MM.1S (cell line): ENCODE measurements at places on chromosomes 6 and 20.

- no peak overlapping the region for H3K4me3 ChIP-seq
- H3K4me1 ChIP-seq = no peaks in the 10 kb centered on the region
- H3K36me3 ChIP-seq = no peaks in the 10 kb centered on the region
- 0 out of 2 replicates have a peak, but pooled peaks cover 10% of the 10 kb centered on the region for H3K27me3 ChIP-seq
- DNase-seq = no peak
These were observed 25.7 kb downstream of the MUC22 start for GRCh38 chr6:31035862-31036497.

DNA sequence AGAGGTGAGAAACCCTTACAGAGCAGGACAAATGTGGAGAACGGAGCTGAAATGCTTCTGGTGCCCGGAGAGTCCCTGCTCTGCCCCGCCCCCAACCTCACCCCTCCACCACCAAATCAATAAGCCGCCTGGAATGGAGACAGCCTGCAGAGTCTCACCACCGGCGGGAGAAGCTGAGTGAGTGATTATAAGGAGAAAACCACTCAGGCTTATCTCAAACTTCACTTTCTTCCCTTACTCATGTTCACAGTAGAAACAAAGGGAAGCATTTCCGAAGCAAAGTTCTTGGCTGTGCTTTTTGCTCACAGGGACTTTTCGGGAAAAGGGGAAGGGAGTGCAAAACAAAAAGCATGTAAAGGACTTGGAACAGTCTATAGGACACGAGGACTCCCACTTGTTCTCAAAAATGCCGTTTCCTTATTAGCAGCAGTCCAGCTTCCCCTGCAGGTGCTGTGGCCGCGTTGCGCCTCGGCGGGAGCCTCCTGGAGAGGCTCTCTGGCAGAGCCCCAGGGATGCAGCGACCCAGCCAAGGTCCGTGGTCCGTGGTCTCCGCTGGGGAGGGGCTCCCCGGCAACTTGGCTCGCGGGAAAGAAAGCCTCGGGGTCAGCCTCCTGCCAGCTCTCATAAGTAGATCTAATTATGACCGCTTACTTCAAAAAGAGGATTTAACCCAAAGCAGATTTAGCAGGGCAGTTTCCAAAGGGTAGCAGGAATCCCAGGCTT, 64.8 kb upstream of the TMEM30A start:
- no peaks in the 10 kb centered on the region for H3K4me1 ChIP-seq
- no peak for DNase-seq
- no peaks in the 10 kb centered on the region for H3K36me3 ChIP-seq

GRCh38 chr6:34819571-34820480, 27.9 kb downstream of the BLTP3A start:
- no peaks in the 10 kb centered on the region for H3K27me3 ChIP-seq
- H3K36me3 ChIP-seq = no peaks in the 10 kb centered on the region
- DNase-seq = no peak
- H3K4me1 ChIP-seq = no peaks in the 10 kb centered on the region

DNA sequence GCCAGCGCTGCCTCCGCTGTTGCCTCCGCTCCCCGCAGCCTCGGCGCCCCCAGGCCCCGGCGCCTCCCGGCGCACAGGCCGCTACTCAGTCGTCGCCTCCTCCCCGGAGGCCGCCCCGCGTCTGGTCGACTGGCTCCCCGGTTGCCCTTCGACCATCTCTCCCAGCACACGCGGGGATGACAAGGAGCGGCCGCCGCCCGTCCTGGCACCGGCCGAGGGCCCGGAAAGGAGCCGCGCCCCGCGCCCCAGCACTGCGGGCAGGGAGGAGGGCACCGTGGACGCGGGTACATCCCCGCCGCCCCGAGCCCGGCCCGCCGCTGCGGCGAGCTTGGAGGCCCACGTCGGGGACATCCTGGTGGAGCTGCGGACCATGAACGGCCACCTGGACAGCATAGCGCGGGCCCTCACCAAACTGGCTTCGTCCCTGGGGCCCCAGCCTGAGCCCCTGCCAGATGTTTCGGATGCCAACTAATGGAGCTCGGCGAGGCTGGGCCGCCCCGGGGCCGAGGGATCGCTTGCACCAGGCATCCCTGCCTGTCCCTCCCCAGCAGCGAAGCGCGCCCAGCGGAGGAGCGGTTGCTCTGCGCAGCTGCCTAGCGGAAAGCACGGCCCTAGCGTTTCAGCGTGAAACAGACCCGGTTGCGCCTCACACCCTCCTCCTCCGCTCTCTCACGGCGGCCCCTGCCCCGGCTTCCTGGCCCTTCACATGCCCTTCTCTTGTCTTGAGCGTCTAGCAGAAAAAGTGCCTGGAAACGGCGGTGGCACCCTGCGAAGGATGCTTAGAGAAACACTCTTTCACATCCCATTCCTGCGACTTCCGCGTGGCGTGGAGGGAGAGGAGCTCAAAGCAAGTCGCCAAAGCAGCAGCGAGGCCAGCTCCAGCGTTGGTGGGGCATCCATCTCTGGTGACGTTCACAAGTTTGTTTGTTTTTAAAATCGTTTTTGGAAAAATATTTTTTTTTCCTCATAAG, 285.8 kb upstream of the SUPT3H start:
- DNase-seq = no peak
- no peaks in the 10 kb centered on the region for H3K36me3 ChIP-seq
- no peak overlapping the region for H3K27ac ChIP-seq
- no peaks in the 10 kb centered on the region for H3K27me3 ChIP-seq

DNA sequence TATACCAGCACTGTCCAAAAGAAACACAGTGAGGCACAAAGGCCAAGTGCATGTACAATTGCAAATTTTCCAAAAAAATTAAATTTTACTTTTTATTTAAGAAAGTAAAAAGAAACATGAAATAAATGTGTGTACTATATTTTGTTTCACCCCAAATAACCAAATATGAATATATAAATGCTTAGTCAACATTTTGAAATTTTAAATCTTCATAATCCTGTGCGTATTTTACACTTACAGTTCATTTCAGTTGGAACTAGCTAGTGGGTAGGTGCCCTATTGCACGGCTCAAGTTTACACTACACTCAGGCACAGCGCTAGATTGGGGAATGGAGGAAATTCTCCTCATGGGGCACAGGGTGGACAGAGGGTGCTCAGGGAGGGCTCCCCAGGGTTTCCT, 18.0 kb upstream of the BTN3A3 start:
- no peak for DNase-seq
- H3K27ac ChIP-seq = no peak overlapping the region
- peaks cover 10% of the 10 kb centered on the region for H3K4me1 ChIP-seq
- H3K4me3 ChIP-seq = peak overlapping the region; percentile 87
- H3K36me3 ChIP-seq = no peaks in the 10 kb centered on the region

DNA sequence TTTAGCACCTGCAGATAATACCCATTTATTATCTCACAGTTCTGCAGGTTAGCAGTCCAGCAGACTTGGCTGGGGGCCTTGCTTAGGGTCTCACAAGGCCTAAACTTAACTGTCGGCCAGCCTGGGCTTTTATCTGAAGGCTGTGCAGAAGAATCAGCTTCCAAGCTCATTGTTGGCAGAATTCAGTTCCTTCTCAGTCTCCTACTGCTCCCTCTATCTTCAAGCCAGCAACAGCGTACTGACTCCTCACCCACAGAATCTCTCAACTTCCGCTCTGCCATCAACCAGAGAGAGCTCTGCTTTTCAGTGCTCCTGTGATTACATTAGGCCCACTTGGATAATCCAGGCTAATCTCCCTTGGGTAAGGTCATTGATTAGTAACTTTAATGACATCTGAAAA, 30.2 kb upstream of the NHSL1 start:
- DNase-seq = no peak
- H3K27ac ChIP-seq = no peak overlapping the region
- H3K4me3 ChIP-seq = no peak overlapping the region
- H3K4me1 ChIP-seq = no peaks in the 10 kb centered on the region
- no peaks in the 10 kb centered on the region for H3K36me3 ChIP-seq

DNA sequence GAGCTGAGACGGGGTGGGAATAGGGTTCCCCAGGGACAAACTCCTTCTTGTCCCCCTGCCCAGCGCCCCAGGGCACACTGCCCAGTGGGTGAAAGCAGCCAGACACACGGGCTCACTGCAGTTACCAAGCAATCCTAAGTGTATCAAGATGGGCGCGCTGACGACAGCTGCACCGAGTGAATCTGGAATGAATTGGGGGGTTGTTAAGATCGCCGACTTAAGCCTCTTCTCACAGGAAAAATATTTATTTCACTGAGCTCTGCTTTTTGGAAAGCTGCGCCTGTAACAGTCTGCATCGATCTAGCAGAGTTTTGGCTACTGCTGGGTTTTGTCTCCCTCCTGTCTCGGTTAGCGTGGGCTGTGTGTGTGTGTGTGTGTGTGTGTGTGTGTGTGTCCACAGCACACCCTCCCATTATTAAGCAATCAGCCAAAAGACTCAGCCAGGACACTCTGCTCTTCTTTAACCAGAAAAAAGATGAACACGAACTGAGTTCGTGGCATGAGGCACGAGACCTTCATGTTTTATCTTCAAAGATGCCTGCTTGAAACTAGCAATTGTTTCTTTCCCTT, 35.9 kb downstream of the RIPOR3 start:
- H3K27ac ChIP-seq = no peak overlapping the region
- DNase-seq = no peak
- no peaks in the 10 kb centered on the region for H3K27me3 ChIP-seq
- no peaks in the 10 kb centered on the region for H3K4me1 ChIP-seq
- H3K4me3 ChIP-seq = no peak overlapping the region

- H3K36me3 ChIP-seq = no peaks in the 10 kb centered on the region
- no peaks in the 10 kb centered on the region for H3K4me1 ChIP-seq
- no peak overlapping the region for H3K4me3 ChIP-seq
- no peaks in the 10 kb centered on the region for H3K27me3 ChIP-seq
- H3K27ac ChIP-seq = no peak overlapping the region
These were observed 45.4 kb downstream of the MYH7B start for GRCh38 chr20:35000922-35001595.

DNA sequence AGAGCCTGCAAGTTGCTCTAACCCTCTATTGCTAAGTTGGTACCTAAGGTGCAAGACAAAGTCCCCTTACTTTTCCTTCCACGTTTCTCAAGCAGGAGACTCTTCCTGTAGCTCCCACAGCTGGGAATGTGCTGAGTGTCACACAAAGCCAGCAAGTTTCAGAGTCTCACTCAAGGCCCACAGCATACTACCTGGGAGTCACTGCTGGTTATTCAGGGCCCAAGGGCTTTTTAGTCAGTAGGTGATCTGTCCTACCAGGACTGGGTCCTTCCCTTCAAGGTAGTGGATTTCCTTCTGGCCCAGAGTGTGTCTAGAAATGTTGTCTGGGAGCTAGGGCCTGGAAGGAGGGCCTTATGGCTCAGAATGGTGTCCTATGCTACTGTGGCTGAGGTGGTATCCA, 261.9 kb upstream of the CITED2 start:
- H3K4me1 ChIP-seq = peaks cover 11% of the 10 kb centered on the region
- no peak overlapping the region for H3K4me3 ChIP-seq
- H3K27me3 ChIP-seq = no peaks in the 10 kb centered on the region
- no peaks in the 10 kb centered on the region for H3K36me3 ChIP-seq
- no peak overlapping the region for H3K27ac ChIP-seq

DNA sequence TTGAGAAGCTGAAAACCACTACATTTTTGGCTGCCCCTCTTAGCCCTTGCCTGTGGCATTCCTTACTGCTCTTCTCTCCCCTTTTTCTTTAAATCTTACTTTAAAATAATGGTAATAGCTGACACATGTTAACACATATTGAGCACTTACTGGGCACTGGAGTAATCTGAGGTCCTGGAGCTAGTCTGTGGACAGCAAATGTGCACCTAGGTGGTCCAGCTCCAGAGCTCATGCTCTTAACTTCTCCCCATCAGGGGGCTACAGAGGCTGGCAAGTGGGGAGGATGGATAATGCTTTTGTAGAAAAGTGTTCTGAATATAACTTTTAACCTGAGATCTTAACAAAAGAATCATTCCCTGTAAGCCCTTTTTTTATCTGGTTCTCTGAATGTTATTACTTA, 74.8 kb downstream of the ADGRB3 start:
- no peaks in the 10 kb centered on the region for H3K36me3 ChIP-seq
- no peak for DNase-seq
- H3K27ac ChIP-seq = no peak overlapping the region

DNA sequence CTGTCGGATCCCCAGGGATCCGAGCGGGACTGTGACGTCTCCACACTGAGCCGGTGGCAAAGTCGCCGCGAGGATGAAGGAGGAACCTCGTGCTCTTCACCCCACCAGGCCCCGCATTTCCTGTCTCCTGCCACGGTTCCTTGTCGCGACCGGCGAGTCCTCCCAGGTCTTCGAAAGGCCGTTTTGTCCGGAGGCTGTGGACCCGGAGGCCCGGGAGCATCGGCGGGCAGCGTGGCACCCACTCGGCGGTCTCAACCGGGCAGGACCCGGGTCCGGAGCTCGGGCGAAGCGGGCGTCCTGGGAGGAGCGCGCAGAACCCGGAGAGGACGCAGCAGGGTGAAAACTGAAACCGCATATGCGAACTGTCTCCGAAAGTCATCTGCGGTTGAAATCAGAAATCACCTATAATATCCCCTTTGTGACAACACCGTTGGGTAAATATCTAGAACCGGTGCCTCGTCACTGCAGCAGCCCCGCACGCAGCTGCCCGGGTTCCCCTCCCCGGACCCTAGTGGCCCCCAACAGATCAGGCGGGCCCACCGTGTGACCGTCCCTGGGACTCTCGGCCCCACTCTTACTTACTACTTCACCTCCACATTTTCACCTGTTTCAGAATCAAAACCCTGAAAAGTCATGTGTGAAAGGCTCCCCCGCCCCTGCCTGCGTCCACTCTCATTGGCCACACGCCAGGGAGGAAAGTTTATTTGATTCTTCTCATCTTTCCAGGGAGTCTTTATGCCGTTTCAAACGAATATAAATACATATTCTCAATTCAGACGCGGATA, 3.1 kb upstream of the ULBP2 start:
- 0 out of 2 replicates have a peak, but pooled peaks cover 8% of the 10 kb centered on the region for H3K4me1 ChIP-seq
- peaks cover 72% of the 10 kb centered on the region for H3K27me3 ChIP-seq
- H3K4me3 ChIP-seq = peak overlapping the region; percentile 27; the same call in 1 of the 2 replicates
- no peak overlapping the region for H3K27ac ChIP-seq
- H3K36me3 ChIP-seq = no peaks in the 10 kb centered on the region

GRCh38 chr6:148628251-148628650, 118.6 kb upstream of the UST start:
- H3K36me3 ChIP-seq = no peaks in the 10 kb centered on the region
- no peak for DNase-seq
- H3K4me3 ChIP-seq = no peak overlapping the region
- H3K4me1 ChIP-seq = no peaks in the 10 kb centered on the region

DNA sequence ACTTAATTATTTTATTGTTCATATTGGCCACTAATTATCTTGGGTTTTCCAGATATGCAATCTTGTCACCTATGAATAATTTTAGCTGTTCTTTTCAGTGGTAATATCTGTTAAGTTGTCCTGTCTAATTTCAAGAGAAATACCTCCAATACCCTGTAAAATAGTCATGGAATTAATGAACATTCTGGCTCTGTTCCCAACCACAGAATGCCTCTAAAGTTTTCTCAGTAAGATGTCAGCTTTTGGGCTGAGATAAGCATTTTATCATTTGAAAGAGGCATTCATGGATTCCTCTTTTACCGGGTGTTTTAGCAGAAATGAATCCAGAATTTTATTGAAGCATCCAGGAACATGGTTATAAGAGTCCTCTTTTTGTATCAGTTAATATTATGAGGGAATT, 109.3 kb downstream of the WDR27 start:
- H3K4me3 ChIP-seq = no peak overlapping the region
- H3K4me1 ChIP-seq = no peaks in the 10 kb centered on the region
- DNase-seq = no peak
- H3K36me3 ChIP-seq = no peaks in the 10 kb centered on the region
